Left colon (tissue), 2 donors: ENCODE measurements at places on chromosomes 13 and 19. TPM values are rescaled to one million over a fixed set of nuclear protein-coding genes. Genes with fewer than 3 reads are reported as not detected.

Gene KLK14
- not detected for total RNA-seq

DNA sequence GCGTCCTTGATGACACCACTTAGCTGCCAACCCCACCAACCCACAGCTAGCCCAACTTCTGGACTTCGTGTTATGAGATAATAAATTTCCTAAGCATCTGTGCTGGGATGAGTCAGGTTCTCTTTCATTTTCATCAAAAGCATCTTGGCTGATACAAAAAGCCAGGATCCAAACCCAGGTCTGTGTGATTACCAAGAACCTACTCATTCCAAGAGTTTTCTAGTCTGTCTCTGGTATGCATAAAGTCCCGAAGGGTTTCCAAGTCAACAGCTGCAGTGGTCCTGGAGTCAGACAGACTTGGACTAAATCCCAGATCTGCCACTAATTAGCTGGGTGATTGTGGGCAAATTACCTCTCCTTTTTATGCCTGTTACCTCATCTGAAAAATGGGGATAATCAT, 55.5 kb upstream of the SERP2 start:
- no peak for DNase-seq

GRCh38 chr13:24865163-24865953, 101.4 kb downstream of the RNF17 start:
- DNase-seq = no peak

DNA sequence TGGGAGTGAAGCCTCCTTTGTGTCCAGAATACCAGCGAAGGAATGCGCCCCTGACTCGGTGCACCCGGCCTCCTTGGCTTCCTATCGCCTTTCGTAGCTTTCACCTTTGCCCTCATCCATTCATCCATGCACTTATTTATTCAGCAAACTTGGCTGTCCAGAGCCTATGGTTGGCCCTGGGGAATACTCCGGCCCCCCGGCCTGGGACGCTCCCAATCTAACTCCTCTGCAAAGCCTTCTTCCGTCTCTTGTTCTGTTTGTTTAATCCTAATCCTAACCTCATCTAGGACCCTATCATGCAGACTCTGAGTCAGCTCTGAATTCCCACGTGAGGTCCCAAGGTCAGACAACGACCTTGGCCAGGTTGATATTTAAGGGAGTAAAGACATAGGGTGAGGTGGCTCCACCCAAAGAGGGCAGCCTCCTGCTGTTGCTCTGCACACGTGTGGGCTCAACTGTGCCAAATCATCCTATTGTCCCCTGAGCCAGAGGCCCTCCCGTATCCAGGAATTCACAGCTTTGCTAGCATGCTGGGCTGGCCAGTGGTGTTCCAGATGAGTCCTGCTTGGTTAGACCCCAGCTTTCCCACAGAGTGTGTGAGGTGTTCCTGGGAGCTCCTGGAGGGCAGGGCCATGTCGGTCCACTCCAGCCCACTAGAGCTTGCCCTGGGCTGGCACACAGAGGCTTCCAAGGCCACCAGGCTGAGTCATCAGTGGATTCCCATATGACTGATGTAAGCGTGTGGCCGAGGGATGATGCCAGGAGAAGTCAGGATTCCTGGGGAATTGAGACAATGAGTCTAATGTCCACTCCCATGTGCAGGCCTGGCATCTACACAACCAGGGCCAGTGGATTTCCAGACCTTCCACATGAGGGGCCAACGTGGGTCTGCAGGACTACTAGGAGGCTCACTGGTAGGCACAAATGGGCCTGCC, 6.5 kb upstream of the CCNE1 start:
- DNase-seq = no peak

DNA sequence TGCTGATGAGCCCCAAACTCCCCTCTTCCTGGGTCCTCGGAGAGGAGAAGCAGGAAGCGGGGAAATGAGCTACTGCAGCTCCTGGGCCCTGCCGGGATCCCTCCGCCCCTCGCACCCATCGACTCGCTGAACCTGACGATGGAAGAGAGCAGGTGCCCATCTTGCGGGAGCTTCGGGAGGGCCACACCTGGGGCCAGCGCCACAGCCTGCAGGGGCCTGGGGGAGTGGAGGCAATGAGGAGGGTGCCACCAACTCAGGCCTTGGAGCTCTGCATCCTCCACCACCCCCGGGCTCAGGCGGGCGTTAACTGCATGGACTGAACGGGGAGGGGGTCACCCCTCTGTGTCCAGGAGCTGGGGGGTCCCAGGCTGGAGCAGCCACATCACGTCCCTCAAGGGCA, 8.3 kb downstream of the TCF3 start:
- DNase-seq = no peak

- DNase-seq = no peak
These were observed 370.3 kb downstream of the GPC5 start for GRCh38 chr13:91768746-91769145.

DNA sequence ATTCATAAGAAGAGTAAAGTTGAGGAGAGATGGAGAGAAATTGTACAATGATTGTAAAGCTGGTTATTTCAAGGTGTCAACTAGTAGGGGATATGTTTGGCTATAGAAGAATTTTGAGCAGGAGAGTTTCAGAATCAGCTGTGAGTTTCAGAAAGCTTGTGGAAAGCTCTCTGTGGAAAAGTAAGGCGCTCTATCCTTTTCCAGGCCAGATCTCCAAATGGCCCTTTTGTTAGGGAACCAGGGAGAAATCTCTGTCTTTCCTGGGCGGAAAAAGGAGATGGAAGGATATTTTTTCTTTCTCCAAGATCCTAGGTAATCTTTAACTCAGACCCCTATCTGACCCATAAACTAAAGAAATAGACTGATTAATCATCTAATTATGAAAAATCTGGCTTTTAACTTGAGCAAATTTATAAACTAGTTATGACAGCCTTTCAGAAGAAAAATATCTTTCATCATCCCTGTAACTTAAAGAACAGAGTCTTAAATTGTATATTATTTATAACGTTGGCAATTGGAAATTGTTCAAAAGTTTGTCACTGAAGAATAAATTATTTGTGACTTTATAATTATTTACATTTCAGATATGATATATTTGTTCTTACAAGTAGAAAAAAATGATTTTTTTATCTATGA, 34.5 kb downstream of the SPRY2 start:
- DNase-seq = no peak

- DNase-seq = no peak
These were observed 843.0 kb downstream of the PCDH17 start for GRCh38 chr13:58474581-58474980.
